GM04503 (cell line): ENCODE measurements at places on chromosomes 13 and 19.

DNA sequence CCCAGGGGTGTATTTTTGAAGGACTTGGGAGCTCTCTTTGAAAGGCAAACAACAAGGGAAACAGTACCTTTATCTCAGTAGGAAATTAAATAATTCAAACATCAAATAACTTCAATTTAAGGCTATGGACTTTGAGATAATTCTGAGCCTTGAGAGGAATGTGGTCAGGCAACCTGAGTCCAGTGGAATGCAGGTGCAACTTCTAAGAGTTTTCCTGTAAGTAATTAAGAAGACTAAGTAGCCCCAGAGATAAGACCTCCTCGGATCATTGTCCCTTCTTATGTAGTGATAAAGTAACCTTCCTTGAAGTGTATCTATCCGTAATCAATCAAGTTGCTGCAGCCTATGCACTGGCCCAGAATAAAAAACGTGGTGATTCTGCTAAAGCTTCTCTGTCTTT, 29.2 kb downstream of the ZNF701 start:
- DNase-seq: no peak

GRCh38 chr19:38617764-38618589, at the start of gene MAP4K1:
TSS of gene MAP4K1 (minus strand) at chr19:38617953. CDS start at chr19:38617895, 58 bp downstream.
- DNase-seq: no peak

DNA sequence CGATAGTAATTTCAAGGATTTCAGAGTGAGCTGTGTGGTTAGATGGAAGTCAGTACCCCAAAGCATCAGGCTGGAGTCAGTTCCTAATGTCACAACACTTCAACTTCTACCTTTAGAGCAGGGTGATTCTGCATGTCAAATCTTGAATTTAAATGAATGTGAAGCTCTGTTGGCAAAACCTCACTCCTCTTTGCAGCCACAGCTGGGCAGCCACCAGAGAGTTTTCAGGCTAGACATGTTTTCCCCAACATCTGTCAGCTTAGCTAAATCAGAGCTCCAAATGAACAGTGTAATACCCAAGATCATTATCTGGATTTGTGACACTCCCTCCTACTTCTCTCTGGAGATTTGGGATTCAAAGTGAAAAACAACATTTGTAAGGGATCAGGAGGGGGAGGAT, 33.7 kb upstream of the OLFM4 start:
- no peak for DNase-seq

DNA sequence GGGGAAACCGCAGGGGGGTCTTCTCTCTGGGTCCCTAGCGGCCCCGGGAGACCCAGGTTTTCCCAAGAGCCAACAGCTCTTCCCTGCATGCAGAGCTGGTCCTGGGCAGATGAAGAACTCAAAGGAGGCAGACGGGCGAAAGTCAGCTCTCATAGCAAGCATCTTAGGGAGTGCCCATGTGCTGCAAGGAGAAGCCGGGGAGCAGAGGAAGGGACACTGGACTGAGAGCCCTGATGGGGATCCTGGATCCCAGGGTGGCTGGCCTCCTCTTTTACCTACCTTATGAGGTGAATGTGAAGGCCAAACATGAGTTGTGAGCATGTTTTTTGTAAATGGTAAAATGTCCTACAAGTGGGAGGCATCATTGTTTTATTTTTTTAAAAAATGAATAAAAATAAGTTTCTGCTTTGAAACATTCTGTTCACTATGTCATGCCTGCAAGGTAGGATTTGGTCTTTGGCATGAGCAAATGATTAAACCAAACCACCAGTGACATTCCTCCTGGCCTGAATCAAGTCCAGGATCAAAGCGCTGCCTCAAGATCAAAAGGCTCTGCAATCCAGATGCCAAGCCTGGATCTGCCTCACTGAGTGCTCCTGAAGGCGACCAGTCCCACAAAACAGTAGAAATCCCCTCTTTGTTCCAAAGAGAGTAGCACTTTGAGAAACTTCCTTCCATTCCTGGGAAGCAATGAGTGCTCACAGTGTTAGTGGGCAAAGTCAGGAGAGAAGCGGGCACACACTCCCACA, 92.2 kb upstream of the SERP2 start:
- DNase-seq: no peak

DNA sequence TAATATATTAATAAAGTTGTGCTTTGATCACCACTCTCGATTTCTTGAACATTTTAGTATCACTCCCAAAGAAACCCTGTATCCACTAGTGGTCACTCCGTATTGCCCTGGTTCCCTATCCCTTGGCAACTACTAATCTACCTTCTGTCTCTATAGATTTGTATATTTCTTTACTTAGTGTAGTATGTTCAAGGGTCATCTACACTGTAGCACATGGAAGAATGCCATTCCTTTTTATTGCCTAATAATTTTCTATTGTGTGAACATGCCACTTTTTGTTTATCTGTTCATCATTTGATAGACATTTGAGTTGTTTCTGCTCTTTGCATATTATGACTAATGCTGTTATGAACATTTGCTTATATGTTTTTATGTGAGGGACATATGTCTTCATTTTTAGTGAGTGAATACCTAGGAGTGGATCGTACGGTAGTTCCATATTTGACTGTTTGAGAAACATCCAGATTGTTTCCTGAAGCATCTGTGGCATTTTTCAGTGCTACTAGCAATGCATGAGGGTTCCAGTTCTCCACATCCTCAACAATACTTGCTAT, 254.0 kb downstream of the GPC6 start:
- DNase-seq: no peak

GRCh38 chr19:46719629-46720502, 3.0 kb upstream of the PRKD2 start:
- no peak for DNase-seq

DNA sequence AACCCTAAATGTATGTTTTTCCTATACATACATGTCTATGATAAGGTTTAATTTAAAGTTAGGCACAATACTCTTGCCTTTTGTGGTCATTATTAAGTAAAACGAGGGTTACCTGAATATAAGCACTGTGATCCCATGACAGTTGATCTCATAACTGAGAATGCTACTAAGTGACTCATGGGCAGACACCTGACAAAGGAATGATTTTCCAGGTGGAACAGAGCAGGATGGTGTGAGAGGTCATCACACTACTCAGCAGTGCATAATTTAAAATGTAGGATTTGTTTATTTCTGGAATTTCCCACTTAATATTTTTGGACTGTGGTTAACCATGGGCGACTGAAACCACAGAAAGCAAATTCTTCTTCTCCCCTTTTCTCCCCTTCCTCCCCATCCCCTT, 178.9 kb downstream of the UGGT2 start:
- no peak for DNase-seq

DNA sequence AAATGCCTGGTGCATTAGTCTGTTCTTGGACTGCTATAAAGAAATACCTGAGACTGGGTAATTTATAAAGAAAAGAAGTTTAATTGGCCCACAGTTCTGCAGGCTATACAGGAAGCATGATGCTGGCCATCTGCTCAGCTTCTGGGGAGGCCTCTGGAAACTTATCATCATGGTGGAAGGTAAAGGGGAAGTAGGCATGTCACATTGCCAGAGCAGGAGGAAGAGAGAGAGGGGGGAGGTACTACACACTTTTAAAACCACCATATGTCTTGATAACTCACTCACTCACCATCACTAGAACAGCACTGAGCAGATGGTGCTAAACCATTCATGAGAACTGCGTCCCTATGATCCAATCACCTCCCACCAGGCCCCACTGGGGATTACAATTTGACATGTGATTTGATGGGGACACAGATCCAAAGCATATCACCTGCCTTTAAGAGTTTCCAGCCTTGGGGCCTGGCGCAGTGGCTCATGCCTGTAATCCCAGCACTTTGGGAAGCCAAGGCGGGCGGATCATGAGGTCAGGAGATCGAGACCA, 219.0 kb downstream of the KATNAL1 start:
- DNase-seq: no peak

DNA sequence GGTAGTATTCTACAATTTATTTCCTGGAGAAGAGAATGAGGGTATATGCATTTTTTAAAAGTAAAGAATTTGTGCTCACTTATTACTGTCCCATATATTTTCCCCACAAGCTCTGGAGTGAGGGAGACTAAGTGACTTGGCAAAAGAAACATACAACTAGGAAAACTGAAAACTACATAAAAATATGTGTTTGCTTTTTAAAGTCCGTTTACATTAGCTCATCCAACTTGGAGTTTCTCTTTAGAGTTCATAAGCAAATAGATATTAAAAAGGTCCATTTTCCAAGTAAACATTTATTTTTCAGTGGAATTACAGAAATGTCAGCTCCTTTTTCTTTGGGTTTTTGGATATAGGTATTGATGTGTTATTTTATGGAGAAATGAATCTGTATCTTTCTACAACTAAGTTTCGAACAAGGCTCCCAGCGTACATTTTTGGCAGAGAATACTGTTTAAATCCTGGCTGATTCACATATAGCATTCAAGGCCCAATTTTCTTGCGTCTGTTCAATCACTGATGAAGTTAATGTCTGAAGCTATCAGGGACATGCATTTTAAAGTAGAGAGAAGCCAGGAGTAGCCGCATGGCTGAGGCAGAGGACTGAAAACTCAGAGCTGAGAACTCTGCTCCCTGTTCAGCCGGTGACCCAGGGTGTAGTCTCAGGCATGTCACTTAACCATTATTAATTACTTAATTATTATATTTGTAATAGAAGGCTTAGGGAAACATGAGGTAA, 729.4 kb downstream of the EFNB2 start:
- DNase-seq: no peak

DNA sequence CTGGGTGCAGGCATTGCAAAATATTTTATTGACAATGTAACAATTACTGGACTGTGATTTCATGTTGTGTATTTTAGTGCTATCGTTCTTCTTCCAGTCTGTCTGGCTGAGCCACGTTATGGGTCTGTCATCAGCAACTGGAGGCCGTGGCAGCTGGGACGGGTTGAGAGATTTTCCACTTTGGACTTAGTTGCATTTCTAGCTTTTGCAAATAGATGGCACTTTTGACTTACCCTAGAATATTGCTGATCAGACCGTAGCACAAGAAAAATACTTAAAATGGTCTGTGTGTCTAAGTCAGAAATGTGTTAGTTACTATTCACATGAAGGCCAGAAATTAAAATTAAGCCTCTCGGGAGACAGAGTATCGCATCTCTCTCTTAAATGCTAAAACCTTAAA, 211.1 kb downstream of the TEX29 start:
- no peak for DNase-seq

- DNase-seq: no peak
These were observed 1.5 kb upstream of the TRAPPC5 start for GRCh38 chr19:7678971-7679751.

DNA sequence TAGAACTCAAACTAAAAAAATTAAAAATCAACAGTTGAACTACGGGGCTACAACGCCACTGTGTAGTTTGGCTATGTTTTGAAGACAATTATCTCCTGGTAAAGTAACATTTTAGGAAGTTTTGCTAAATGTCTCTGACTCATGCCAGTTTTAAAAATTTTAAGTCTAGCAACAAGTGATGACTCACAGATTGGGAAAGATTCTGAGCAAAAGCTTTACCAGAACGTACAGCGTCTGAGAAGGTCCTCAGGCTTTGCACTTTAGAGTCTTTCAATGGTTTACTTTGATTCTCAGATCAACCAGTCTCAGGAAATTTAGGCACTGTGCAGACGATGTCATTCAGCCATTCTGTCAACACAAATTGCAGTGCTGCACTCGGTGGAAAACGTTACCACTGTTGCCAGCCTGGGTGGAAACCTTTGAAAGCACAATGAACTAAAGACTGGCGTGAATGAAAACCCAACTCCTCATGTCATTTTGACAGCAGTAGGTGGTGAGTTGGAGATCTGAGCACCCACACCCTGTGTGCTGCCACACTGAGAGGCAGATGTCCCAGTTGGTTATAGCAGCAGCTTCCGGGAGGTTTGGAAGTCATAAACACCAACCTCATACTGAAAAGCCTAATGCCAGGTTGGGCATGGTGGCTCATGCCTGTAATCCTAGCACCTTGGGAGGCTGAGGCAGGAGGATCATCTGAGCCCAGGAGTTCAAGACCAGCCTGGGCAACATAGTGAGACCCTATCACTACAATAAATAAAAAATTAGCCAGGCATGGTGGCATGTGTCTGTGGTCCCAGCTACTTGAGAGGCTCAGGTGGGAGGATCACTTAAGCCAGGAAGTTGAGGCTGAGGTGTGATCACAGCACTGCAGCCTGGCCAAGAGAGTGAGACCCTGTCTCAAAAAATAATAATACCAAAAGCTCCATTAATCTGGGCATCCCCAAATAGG, 6.3 kb upstream of the WTIP start:
- peak; percentile 82 for DNase-seq

DNA sequence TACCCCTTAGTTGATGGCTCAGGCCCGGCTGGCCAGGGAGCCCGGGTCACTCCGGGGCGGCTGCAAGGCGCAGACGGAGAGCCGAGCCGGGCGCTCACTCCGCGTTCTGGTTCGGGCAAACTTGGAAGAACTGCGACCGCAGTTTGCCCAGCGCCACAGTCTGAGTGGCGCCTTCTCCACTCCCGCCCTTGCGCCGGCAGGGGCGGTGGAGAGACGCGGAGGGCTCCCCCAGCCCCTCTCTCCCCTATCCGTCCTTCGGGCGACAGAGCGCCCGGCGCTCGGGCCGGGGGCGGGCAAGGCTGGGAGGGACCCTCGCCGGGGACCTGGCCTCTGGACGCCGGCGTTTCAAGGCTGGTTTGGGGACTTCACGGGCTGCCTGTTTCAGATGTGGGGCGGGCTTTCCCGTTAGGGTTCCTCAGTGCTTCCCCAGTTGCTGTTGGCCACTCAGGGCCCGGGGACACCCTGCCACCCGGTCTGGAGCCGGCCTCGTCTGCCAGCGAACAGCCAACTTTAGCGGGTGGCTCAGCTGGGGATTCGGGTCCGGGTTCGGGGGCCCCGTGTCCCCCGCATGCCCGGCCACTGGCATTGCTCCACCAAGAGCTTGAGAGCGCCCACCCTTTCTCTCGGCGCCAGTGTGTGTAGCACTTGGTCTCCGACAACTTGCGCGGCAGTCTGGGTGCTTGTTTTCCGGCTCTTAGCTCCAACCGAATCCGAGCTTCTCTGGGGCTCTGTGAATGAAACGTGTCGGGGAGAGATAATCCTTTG, 1.5 kb downstream of the GPC6 start:
- peak; percentile 77 for DNase-seq

GRCh38 chr13:36163286-36163685, 32.1 kb upstream of the DCLK1 start:
- no peak for DNase-seq

GRCh38 chr19:42105368-42105767, 26.9 kb downstream of the POU2F2 start:
- no peak for DNase-seq

DNA sequence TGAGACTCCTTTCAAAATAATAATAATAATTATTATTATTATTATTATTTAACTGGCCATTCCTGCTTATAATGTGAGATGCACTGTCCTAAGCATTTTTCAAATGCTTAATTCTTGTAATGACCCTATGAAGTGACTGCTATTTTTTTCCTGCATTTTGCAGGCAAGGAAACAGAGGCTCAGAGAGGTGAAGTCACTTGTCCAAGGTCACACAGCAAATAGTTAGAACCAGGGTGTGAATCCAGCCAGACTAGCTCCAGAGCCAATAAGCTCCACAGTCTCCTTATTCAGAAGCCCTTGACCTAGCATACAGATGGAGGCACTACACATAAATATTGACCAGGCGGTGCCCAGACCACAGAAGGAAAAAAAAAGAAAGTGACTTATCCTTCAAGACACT, 77.5 kb upstream of the CACNA1A start:
- no peak for DNase-seq

GRCh38 chr13:95643936-95644598, 439 bp downstream of the DZIP1 start:
- DNase-seq: no peak

GRCh38 chr13:92390217-92390616, 836.4 kb upstream of the GPC6 start:
- DNase-seq: no peak
